ENCODE measurements at places on chromosomes 7 and 10.

- DNase-seq = no peak
Observed at GRCh38 chr10:119377958-119378736, 164.4 kb downstream of the RGS10 start.

GRCh38 chr7:94426980-94427875 is 32.5 kb downstream of the COL1A2 start:
- peak; percentile 25 for DNase-seq

GRCh38 chr7:100546926-100547800 is 8.2 kb downstream of the AGFG2 start:
- DNase-seq = no peak

- DNase-seq = peak; percentile 16
Observed at GRCh38 chr7:11182736-11183135, 209.1 kb downstream of the PHF14 start.

DNA sequence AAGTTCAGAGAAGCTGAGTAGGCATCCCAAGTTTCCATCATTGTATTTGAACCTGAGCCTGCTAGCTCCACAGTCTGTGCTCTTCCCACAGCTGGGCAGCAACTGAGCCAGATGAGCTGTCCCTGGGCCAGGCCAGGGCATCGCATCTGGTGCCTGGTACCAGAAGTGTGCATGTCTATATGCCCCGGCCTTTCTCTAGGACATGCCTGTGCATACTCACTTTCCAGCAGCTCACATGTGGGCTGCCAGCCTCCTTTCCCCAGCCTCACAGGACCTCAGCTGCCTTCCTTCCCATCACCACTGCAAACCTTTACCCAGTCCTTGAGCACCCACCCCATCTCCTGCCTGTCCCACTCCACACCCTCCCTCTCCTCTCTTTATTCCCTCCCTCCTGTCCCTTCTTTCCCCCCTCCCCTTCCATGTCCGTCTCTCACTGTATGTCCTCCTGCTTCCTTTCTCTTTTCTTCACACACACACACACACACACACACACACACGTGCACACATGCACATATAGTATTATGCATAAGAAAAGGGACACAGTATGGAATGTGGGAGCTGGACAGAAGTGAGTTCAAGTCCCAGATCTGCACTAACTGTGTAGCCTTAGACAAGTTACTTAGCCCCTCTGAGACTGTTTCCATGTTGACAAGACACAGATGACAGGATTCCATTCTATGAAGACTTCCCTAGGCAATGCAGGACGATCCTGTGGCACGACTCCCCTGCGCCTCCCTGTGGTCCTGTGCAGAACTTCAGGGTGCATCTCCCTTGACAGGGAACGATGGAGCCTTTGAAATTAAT is 10.9 kb downstream of the CDHR1 start:
- DNase-seq = peak; percentile 43

DNA sequence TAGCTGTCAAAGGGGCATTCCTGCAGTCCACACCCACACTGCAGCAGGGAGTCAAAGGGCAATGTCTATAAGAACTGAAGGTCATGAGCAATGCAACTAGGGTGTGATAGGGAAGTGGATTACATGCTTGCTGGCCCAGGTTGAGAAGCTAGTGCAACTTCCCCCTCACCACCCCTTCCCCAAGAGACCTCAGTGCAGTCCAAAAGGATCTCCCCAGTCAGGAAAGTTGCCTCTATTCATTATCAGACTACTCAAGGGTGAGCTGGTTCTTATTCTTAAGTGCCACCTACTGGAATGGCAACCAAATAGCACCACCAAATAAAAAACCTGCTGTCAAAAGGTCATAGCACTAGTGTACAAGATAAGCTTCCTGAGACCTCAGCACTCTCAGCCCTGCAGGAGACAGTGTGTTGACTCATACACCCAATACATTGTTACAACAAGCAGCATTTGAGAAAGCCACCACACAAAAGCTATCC is 28.2 kb downstream of the MTERF1 start:
- peak; percentile 47 for DNase-seq

- peak; percentile 3 for DNase-seq
Observed at GRCh38 chr7:145106001-145106400, 270.1 kb upstream of the TPK1 start.

DNA sequence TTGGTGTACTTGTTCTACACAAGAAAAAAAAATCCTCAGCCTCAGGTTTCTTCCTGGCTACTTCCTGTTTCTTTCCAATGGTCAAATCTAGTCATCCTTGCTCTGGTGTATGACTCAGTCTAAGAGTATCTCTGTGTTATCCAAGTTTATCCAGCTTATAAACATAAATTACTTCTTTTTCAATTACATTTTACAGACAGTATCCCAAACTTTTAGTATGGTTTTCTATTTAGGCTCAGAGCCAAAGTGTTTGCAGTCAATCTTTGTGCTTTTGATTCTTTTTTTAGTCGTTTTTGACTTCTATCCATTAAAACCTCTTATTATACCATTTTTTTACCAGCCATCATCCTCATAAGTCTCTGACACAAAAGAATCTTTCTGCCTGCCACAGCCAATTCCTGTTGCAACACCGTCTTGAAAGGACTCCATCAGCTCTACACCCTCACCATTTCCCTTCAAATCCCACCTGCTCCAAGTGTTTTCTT is 294.6 kb downstream of the PTEN start:
- peak; percentile 86 for DNase-seq

- no peak for DNase-seq
Observed at GRCh38 chr7:67723591-67723990, 727.0 kb downstream of the TYW1 start.

- no peak for DNase-seq
Observed at GRCh38 chr10:75932921-75933320, 501.5 kb downstream of the LRMDA start.

DNA sequence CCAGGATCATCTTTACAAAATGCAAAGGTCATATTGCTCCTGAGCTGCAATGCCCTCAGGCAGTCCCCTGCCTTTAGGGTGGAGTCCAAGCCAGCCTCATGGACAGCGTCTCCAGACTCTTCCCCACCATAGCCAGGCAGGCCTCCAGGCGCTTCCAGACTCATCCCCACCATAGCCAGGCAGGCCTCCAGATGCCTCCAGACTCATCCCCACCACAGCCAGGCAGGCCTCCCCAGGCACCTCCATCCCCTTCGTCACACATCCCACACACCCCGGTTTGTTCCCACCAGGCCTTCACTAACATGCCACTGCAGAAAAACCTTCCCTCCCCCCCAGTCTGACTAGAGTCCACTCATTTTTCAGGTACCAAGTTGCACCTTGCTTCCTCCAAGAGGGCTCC is 70.1 kb downstream of the PTPRN2 start:
- no peak for DNase-seq

DNA sequence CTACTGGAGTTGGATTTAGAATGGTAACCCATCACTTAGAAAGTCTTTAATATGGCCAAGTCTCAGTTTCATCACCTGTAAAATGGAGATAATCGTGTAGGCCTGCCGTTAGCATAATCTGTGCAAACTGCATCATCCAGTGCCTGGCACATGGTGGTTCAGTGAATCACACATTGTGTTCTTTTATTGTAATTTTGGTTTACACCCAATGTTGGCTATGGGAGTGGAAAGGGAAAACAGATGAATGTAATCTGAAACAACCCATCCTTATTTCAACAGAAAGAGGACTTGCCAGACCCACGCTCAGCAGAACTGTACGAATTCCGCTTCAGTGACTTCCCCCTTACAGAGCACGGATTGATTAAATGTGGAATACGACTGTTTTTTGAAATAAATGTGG is 27.5 kb downstream of the PDE6C start:
- DNase-seq = no peak

DNA sequence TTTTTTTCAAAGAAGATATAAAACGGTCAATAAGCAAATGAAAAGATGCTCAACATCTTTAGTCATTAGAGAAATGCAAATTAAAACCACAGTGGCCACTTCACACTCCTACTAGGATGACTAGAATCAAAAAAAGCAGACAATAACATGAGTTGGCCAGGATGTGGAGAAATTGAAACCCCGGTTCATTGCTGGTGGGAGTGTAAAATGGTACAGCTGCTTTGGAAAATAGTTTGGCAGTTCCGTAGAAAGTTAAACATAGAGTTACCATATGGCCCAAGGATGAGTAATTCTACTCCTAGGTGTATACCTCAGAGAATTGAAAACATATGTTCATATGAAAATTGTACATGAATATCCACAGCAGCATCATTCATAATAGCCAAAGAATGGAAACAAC is 573.3 kb downstream of the GALNT17 start:
- no peak for DNase-seq

DNA sequence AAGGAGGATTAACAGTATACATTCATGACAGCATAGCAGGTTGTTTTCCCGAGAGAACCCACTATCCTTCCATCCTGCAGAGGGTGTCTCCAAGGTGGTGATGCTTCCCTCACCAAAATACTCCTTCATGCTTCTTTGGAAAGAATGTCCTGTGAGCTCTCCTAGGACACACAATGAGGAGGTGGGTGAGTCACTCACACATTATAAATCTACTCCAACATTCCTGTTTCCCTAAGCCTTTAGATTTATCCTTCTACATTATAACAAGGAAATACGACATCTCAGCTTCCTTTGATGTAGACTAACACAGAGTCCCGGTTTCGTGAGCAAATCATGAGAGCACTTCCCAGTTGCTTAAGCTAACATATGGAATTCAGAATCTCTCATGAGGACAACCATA is 689.7 kb upstream of the CELF2 start:
- no peak for DNase-seq

GRCh38 chr10:33559105-33559504 is 224.6 kb upstream of the NRP1 start:
- DNase-seq = peak; percentile 80

DNA sequence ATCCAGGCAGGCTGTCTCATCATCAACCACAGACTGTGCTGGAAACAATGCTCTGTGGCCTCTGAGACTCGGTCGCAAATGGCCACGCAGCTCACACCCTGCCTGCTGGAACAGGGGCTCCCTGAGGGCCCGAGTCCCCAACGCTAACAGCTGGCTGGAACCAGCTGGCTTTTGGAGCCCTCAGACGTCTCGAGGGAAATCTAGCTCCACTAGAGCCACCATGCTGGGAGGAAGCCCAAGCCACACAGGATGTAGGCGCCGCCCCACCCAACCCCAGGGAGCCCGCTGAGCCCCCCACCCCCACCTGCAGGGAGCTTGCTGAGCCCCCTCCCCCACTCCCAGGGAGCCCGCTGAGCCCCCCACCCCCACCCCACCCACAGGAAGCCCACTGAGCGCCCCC is 21.4 kb upstream of the PDGFA start:
- DNase-seq = no peak

- no peak for DNase-seq
Observed at GRCh38 chr10:127614484-127615017, 65.4 kb downstream of the NPS start.

DNA sequence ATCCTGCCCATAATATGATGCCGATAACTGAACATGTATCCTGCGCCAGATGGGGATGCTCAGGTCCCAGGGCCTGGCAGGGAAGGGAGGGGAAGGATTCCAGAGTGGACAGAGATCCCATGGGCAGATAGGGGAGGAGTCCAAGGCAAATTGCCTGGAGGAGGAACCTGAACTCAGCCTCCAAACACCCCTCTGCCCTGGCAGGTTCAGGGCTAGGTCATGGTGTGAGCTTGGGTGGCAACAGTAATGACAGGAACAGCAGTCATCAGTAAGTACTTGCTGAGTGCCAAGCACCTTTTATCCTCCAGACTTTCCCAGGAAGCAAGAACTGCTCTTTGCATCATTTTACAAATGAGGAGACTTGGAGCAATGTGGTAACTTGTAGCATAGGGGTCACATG is 3.8 kb upstream of the PALD1 start:
- no peak for DNase-seq

DNA sequence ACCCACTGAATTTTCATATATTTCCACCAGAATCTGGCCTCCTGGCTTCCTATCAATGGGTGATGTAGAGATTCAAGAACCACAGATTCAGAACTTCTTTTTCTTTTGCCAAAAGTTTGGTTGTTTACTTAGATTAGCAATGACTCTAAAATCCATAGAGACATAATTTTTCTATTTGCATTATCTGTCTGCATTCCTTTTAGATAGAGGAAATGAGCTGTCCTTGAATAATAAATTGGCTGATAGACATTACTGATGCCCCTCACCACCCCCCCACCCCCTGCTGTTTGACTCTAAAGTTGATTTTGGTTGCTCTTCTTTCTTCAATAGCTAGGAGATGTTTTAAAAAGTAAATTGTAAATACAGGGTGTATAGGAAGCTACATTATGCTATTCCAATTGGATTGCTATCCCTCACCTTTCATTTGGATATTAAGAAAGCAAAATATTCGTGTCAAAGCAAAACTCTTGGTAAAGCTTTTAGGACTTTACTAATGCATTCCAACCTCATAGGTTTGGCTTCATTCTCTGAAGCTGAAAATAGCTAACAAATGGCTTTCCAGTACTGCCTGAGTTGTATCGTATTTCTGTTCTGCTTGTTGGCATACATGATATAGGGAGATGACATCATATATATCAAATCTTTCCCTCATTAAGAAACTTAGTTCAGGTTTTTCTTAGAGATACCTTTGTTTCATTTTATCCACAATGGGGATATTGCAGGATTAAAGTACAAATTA is 606.0 kb downstream of the ARL4A start:
- DNase-seq = no peak

GRCh38 chr7:14207138-14207537 is 217.7 kb upstream of the ETV1 start:
- DNase-seq = peak; percentile 14

DNA sequence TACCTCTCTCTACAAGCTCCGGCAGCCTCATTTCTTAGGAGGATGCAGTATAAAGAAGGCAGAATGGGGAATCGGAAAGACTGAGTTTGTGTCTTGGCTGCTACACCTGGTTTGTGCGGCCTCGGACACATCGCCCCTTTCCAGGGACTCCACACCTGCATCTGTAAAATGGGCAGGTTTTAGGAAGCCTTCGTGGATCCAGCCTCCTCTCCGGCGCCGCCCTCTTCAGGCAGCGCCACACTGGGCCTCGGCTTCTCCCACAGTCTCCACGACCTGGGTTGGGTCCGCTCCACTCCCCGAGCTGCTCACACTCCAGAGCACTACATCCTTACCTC is 341 bp downstream of the GOT1 start:
- DNase-seq = no peak

GRCh38 chr10:49605216-49605938 is 4.7 kb upstream of the SLC18A3 start:
- DNase-seq = no peak

- no peak for DNase-seq
Observed at GRCh38 chr7:145092766-145093165, 256.9 kb upstream of the TPK1 start.

- no peak for DNase-seq
Observed at GRCh38 chr7:1033546-1034145, 10.7 kb upstream of the GPR146 start.

GRCh38 chr7:42692621-42693020 is 219.2 kb downstream of the C7orf25 start:
- DNase-seq = no peak
